Osteocyte (in vitro differentiated cells): ENCODE measurements at places on chromosomes 2 and 18. TPM values are rescaled to one million over a fixed set of nuclear protein-coding genes. Genes with fewer than 3 reads are reported as not detected.
A peak's percentile ranks its signal among the peaks of the same experiment; 100 is the strongest.

Gene DARS1
- 48.3 and 51.0 TPM in 2 replicates for total RNA-seq

Gene MROH2A
- not detected in 2 replicates for total RNA-seq

Gene TNFAIP6
- total RNA-seq = not detected in 2 replicates

Gene C2orf80
- not detected in 2 replicates for total RNA-seq

Gene CFAP221
- total RNA-seq = not detected in 2 replicates

Gene ACADL
- not detected in 2 replicates for total RNA-seq

Gene CD226
- 0.46 and 0.81 TPM in 2 replicates for total RNA-seq

Gene CYBRD1
- 140 and 148 TPM in 2 replicates for total RNA-seq

Gene FEV
- not detected in 2 replicates for total RNA-seq

Gene ONECUT2
- 0.03 and 0.05 TPM in 2 replicates for total RNA-seq

Gene LHCGR
- not detected in 2 replicates for total RNA-seq

Gene RAB6D
- 0.10 TPM in 1 of 2 replicates, not detected in the other for total RNA-seq

Gene SERPINB10
- not detected in 2 replicates for total RNA-seq

DNA sequence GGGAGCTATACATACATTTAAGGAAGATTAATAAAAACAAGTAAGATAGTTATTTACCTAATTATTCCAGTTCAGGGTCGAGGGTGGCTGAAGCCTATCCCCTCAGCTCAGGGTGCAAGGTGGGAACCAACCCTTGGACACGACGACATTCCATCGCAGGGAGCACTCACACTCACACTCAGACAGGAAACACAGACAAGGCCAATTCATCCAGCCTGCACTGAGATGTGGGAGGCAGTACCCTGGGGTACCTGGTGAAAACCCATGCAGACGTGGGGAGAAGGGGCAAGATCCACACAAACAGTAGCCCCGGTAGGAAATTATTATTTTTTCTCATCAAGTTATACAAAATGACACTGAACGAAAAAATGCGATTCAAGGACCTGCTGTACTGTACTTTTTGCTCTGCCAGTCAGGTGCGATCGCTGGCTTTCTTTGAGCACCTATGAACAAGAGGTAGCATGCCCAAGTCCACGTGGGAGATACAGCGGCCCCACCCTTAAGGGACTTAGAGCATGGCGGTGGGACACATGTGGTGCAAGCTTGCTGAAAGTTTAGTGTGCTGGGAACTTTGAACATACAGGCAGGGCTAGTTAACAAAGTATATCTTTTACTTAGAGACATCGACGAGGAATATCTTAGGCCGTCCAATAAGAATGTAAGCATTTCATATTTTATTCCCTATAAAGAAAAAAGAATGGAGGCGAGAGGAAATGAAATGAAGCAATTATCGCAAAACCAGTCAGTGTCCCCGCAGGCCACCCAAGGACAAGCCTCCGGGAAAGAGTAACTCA is 624 bp downstream of the METTL8 start:
- DNase-seq = no peak

- no peak for DNase-seq
Observed at GRCh38 chr18:35662293-35663062, 80.9 kb downstream of the GALNT1 start.

DNA sequence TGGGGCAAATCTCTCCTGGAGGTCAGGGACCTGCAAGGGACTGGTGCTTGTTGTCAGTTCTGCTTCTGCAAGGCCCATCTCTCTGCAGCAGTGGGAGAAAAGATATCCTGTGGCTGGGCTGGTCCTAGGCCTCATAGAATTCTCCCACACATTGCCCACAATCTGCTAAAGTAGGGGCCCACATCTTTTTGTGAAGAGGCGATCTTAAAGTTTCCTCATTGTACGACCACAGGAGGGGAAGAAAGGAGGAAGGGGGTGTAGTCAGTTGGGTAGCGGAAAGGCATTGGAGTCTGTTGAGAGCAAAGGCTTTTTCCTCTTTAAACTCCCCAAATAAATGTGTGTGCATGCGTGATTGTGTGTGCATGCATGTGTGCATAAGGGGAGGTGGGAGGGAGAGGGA is 145.3 kb downstream of the SLC4A3 start:
- no peak for DNase-seq

- DNase-seq = no peak
Observed at GRCh38 chr2:148901142-148901541, 26.1 kb downstream of the KIF5C start.

- no peak for DNase-seq
Observed at GRCh38 chr2:134527381-134527780, 191.4 kb downstream of the TMEM163 start.

DNA sequence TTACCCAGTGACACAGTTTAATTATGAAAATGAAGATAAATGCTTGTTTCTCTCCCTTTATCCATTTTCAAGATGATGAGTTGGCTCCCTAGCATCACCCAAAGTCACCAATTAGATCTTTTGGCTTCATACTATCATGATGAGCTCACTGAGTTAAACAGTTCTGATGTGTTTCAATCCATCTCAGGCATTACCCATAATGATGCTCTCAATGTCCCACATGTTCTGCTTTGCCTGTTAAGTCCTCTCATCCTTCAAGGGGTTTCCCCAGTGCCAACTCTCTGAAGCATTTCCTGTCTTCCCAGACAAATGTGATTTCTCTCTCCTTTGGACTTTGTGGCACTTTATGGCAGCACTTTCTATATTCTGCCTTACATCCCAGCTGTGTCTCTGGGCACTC is 92.6 kb downstream of the EPB41L3 start:
- DNase-seq = no peak

DNA sequence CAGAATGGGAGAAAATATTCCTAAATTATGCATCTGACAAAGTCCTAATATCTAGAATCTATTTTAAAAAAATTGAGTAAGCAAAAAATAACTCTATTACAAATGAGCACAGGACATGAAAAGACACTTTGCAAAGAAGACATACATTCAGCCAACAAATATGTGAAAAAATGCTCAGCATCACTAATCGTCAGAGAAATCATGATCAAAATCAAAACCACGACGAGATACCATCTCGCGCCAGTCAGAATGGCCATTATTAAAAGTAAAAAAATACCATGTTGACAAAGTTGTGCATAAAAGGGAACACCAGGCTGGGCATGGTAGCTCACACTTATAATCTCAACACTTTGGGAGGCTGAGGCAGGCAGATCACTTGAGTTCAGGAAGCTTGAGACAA is 63.5 kb downstream of the EVA1A start:
- no peak for DNase-seq

DNA sequence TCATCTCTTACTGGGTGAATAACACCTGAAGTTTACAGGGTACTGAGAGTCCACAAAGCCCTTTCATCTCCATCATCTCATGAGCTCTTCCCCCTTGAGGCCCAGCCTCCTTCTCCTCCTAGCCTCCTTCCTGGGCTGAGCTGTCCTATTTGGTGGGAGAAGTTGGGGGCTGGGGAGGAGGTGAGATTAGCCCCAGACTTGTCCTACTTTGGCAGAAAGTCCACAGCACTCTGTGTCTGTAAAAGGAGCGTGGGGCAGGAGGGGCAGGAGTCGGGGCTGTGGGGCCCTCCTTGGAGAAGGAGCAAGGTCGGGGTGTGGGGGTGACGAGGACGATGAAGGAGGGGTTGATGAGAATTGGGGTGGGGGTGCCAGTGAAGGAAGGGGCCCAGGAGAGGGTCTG is 10.0 kb upstream of the DES start:
- no peak for DNase-seq

DNA sequence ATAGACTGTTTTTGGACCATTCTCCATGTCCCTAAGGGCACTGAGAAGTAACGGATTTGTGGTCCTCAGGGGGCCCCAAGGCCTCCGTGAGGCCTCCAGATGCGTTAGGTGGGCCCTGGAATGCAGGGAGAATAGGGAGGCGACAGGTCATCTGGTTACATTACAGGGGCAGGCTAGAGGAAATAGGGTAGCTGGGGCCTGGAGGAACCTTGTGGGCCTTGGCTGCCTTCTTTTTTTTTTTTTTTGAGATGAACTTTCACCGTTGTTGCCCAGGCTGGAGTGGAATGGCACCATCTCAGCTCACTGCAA is 28.9 kb downstream of the ZFP36L2 start:
- DNase-seq = no peak

DNA sequence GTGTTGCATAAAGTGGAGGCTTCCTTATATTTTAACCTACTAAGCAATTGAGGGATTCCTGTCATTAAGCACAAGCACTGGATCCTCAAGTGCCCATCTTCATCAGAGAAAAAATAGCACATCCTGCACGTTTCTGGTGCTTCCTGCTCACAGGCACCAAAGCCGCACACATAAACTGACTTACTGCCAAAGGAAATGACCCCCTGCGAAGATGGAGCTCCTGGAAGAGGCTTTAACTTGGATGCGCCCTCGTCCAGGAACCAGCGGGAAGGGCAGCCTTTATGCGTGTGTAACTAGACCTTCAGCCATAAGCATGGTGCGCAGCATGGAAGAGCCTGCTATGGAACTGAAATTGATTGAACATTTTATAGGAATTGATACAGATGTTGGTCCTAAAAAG is 188.7 kb downstream of the FTCDNL1 start:
- DNase-seq = no peak

- no peak for DNase-seq
Observed at GRCh38 chr2:142175813-142176338, 45.1 kb upstream of the LRP1B start.

DNA sequence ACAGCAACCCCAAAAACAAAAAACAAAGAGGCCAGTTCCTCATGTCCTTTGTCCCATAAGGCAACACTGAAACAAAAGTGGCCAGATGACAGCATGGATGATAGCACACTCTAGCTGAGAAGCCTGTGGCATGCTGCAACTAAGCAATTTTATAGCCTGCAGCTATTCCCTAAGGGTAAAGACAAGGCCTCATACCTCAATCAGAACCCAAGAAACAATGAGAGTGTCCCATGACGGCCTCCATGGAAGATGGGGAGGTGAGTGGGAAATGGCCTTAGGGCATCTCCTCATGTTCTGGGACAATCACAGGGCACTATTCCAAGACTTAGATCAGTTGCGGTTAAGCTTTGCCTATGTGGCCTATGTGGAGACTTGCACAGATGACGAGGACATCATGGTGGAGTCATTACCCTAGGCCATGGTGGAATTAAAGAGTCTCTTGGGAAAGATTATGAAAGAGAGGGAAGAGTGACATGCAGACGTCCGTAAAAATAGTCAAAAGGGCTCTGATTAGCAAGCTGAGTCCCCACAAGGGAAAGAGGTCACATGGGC is 103.1 kb downstream of the INO80D start:
- no peak for DNase-seq

DNA sequence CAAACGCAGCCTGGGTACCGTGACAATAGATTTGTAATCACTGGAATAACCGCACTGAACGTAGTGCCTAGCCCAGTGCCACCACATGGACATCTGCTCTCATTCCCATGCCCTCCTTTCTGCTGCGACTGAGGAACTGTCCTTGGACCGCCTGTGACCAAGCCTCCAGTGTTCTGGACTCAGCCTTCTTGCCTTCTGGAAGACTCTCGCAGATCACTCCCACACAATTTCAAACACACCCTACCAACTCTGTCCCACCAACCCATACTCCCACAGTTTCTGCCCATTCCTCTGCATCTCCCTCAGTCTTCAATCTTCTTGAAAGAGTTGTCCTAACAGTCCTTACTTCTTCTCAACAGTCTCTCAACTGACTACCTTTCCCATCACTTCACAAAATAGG is 2.1 kb downstream of the RNF149 start:
- no peak for DNase-seq

GRCh38 chr18:21321711-21322110 is 79.7 kb downstream of the GREB1L start:
- DNase-seq = no peak

DNA sequence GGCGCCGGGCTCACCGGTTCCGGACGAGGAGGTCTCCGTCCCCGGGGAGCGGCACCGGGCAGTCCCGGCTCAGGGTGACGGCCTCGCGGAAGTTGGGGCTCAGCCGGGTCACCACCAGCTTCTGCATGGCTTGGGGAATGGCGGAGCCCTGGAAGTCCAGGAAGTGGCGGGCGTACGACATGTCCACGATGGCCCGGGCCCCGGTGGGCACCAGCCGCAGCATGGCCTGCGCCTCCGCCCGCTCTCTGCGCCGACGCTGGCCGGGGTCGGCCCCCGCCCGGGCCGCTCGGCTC is 157 bp downstream of the PTGR3 start:
- DNase-seq = no peak

DNA sequence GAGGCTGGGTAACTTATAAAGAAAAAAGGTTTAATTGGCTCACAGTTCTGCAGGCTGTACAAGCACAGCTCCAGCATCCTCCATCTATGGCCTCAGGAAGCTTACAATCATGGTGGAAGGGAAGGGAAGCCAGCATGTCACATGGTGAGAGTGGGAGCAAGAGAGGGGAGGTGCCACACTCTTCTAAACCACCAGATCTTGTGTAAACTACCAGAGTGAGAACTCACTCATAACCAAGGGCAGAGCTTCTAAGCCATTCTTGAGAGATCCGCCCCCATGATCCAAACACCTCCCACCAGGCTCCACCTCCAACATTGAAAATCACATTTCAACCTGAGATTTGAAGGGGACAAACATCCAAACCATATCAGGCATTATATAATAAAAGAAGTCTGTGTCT is 121.6 kb upstream of the CDC42EP3 start:
- DNase-seq = peak; percentile 4

DNA sequence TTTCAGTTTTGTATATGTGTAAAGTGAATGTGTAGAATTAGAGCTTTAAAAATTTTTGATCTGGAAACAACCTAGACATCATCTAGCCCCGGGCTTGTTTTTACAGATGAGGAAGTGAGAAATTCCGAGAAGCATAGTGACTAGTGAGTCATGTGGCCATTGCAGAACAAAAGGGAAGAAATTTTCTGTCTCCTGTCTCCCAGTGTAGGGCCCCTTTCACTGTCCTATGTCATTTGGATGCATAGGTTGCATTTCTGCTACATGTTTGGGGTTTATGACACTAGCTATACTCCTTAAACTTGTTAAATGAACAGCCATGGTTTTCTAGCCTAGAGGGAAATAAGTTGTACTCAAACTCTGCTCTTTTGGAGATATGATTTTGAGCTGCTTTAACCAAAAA is 84.6 kb downstream of the PLCL1 start:
- no peak for DNase-seq

- DNase-seq = no peak
Observed at GRCh38 chr18:58823412-58823811, 41.3 kb upstream of the ZNF532 start.

- DNase-seq = no peak
Observed at GRCh38 chr2:42337356-42337820, 23.6 kb downstream of the COX7A2L start.
